H9 (cell line): ENCODE measurements at places on chromosomes 1 and 21. TPM values are rescaled to one million over a fixed set of nuclear protein-coding genes. Genes with fewer than 3 reads are reported as not detected.

DNASE2B gene
- total RNA-seq: not detected in 2 replicates

- H3K27me3 ChIP-seq: no peaks in the 10 kb centered on the region
- H3K36me3 ChIP-seq: no peaks in the 10 kb centered on the region
- no peak for DNase-seq
- H3K27ac ChIP-seq: no peak overlapping the region
These were observed 27.5 kb downstream of the LRRC8C start for GRCh38 chr1:89660224-89661061.

- H3K27me3 ChIP-seq: no peaks in the 10 kb centered on the region
- no peak for DNase-seq
- no peaks in the 10 kb centered on the region for H3K36me3 ChIP-seq
- no peaks in the 10 kb centered on the region for H3K4me1 ChIP-seq
- H3K4me3 ChIP-seq: no peak overlapping the region
- no peak overlapping the region for H3K27ac ChIP-seq
These were observed 185.0 kb downstream of the KCNK2 start for GRCh38 chr1:215267495-215267894.

DNA sequence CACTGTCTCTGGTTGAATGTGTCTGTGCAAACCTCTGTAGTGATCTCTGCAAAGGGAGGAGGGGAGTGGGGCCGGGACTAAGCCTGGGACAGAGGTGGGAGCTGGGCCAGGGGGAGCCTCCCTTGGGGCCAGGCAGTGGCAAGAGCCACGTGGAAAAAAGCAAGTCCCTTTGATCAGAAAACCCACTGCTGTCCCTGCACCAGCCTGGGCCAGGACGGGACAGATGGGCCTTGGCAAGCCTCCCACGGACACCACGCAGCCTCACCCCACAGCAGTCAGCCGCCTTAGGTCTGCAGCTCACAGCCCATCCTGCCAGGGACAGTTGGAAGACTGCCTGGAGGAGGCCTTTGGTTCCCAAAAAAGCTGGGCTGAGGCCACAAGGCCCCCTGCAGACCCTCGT lies 11.7 kb upstream of the TRAPPC10 start:
- DNase-seq: no peak
- no peaks in the 10 kb centered on the region for H3K27me3 ChIP-seq
- no peaks in the 10 kb centered on the region for H3K36me3 ChIP-seq
- H3K4me3 ChIP-seq: no peak overlapping the region

DNA sequence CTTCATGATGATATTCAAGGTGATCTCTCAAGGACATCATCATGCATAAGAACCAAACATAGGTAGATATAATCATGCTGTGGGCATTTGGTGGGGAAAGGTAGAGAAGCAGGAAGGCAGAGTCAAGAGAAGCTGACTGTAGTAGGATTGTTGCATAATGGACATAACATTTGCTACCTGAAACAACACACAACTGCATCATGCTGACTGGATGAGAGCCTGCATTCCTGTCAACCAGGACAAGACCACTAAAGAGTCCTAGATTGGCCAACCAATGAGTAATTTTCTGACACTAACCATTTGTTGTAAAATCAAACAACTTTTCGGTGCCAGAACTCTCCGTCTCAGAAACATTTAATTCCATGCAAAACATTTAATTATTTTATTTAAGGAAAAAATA lies 377.2 kb downstream of the PLPP3 start:
- H3K27ac ChIP-seq: no peak overlapping the region
- H3K27me3 ChIP-seq: no peaks in the 10 kb centered on the region
- H3K4me1 ChIP-seq: no peaks in the 10 kb centered on the region; the same call in 1 of the 2 replicates
- no peak overlapping the region for H3K4me3 ChIP-seq

GRCh38 chr1:205344066-205344928 lies 12.4 kb downstream of the KLHDC8A start:
- no peaks in the 10 kb centered on the region for H3K36me3 ChIP-seq
- H3K27me3 ChIP-seq: peaks cover 12% of the 10 kb centered on the region; the same call in 1 of the 2 replicates
- peaks cover 2% of the 10 kb centered on the region; the same call in 1 of the 2 replicates for H3K4me1 ChIP-seq
- H3K4me3 ChIP-seq: peak overlapping the region; percentile 60
- H3K27ac ChIP-seq: no peak overlapping the region

DNA sequence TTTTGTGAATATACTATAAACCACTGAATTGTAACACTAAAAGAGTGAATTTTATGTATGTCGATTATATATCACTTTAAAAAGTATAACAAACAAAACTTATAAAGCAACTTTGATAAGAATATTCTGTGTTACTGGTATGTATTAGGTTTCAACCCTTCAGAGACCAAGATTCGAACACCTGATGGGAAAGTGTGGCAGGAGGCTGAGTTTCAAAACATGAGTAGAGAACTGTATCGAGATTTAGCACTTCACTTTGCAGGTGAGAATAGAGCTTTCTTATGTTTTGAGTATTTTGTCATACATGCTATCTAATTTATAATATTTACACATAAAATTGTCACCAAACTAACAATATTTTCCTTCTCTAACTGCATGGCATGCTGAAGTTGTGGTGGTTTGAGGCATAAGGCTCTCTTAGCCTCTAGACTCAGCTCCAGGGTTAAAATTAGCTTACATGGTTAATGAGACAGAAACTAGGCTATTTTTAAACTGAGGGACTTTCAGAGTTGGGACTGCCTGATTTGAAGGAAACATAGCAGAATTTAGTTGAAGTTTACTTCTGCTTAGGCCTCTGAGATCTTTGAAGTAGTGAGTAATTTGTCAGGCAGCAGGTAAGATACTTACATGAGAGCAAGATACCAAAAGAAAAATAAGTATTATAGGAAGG lies 48.6 kb downstream of the CEP350 start:
- no peaks in the 10 kb centered on the region for H3K27me3 ChIP-seq
- peaks cover 19% of the 10 kb centered on the region for H3K36me3 ChIP-seq
- H3K4me3 ChIP-seq: no peak overlapping the region
- H3K27ac ChIP-seq: no peak overlapping the region

GRCh38 chr1:17507915-17508314 lies 31.6 kb upstream of the ARHGEF10L start:
- no peaks in the 10 kb centered on the region for H3K4me1 ChIP-seq
- no peak overlapping the region for H3K27ac ChIP-seq
- H3K4me3 ChIP-seq: no peak overlapping the region
- no peaks in the 10 kb centered on the region for H3K27me3 ChIP-seq
- peak; percentile 53 for DNase-seq

GRCh38 chr1:111449703-111450017 lies 396 bp downstream of the ATP5PB start:
- H3K4me1 ChIP-seq: no peaks in the 10 kb centered on the region
- no peak for DNase-seq
- no peaks in the 10 kb centered on the region for H3K27me3 ChIP-seq
